ENCODE measurements at places on chromosomes 6 and 20.

DNA sequence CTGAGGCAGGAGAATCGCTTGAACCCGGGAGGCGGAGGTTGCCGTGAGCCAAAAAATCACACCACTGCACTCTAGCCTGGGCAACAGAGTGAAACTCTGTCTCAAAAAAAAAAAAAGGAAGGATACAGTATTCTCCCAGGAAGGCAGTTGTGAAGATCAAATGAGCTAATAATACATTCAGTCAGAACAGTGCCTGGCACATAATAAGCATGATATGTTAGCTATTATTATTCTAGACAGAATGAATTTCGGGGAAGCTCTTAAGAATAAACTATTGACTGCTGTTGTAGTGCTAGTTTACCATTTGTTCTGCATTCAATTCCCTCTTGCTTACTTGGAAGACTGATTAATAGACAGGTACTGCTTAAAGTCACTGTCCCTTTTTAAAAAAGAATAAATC, 40.6 kb downstream of the NDUFAF5 start:
- H3K4me1 ChIP-seq: no peaks in the 10 kb centered on the region
- H3K27ac ChIP-seq: no peak overlapping the region
- no peak for DNase-seq
- no peaks in the 10 kb centered on the region for H3K36me3 ChIP-seq
- H3K4me3 ChIP-seq: no peak overlapping the region
- H3K27me3 ChIP-seq: no peaks in the 10 kb centered on the region

DNA sequence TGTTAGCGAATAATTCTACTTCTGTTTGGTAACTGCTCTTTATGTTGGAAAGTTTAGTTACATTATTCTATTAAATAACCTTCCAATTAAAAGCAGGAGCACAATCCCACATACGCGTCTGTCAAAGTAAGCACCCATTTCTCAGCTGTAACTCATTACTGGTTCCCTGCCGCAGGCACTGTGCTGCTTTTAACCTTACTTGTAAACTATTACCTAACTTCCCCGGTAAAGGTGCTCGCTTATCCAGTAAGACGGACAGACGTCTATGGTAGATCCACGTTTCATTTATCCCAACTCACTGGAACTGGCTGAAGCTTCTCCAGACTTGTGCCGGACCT, 529 bp upstream of the ENPP4 start:
- no peaks in the 10 kb centered on the region for H3K36me3 ChIP-seq
- peaks cover 9% of the 10 kb centered on the region for H3K4me1 ChIP-seq
- H3K27me3 ChIP-seq: peaks cover 21% of the 10 kb centered on the region
- DNase-seq: no peak
- no peak overlapping the region for H3K27ac ChIP-seq
- peak overlapping the region; percentile 87 for H3K4me3 ChIP-seq

GRCh38 chr6:15447546-15448267, 201.8 kb downstream of the JARID2 start:
- H3K4me1 ChIP-seq: no peaks in the 10 kb centered on the region
- H3K27ac ChIP-seq: no peak overlapping the region
- no peak for DNase-seq
- H3K4me3 ChIP-seq: no peak overlapping the region

- H3K27me3 ChIP-seq: no peaks in the 10 kb centered on the region
- H3K4me1 ChIP-seq: peaks cover 8% of the 10 kb centered on the region
- no peak overlapping the region for H3K4me3 ChIP-seq
Observed at GRCh38 chr6:157068691-157069324, 254.5 kb downstream of the TMEM242 start.

GRCh38 chr20:5160882-5161281, 34.1 kb downstream of the CDS2 start:
- peaks cover 2% of the 10 kb centered on the region for H3K4me1 ChIP-seq
- H3K27ac ChIP-seq: no peak overlapping the region
- H3K36me3 ChIP-seq: no peaks in the 10 kb centered on the region

- H3K27ac ChIP-seq: no peak overlapping the region
- H3K4me3 ChIP-seq: no peak overlapping the region
- no peaks in the 10 kb centered on the region for H3K27me3 ChIP-seq
- no peaks in the 10 kb centered on the region for H3K36me3 ChIP-seq
Observed at GRCh38 chr6:79584332-79584731, 46.8 kb upstream of the SH3BGRL2 start.

DNA sequence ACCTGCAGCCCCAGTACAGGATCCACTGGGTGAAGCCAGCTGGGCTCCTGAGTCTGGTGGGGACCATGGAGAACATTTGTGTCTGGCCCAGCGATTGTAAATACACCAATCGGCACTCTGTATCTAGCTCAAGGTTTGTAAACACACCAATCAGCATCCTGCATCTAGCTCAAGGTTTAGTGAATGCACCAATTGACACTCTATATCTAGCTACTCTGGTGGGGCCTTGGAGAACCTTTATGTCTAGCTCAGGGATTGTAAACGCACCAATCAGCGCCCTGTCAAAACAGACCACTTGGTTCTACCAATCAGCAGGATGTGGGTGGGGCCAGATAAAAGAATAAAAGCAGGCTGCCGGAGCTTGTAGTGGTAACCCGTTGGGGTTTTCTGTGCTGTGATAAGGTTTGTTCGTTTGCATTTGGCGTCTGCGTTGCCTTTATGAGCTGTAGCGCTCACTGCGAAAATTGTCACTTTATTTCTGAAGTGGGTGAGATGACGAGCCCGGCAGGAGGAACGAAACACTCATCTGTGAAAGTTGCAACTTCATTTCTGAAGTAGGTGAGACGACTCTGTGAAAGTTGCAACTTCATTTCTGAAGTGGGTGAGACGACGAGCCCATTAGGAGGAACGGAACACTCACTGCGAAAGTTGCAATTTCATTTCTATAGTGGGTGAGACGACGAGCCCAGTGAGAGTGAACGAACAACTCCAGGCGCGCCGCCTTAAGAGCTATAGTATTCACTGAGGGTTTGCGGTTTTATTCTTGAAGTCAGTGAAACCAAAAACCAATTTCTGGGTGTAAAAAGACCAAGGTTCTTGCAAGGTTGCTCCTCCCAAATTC, 31.1 kb downstream of the SERPINB6 start:
- H3K4me1 ChIP-seq: peaks cover 2% of the 10 kb centered on the region
- no peak for DNase-seq
- H3K27ac ChIP-seq: no peak overlapping the region
- no peak overlapping the region for H3K4me3 ChIP-seq
- H3K27me3 ChIP-seq: no peaks in the 10 kb centered on the region

DNA sequence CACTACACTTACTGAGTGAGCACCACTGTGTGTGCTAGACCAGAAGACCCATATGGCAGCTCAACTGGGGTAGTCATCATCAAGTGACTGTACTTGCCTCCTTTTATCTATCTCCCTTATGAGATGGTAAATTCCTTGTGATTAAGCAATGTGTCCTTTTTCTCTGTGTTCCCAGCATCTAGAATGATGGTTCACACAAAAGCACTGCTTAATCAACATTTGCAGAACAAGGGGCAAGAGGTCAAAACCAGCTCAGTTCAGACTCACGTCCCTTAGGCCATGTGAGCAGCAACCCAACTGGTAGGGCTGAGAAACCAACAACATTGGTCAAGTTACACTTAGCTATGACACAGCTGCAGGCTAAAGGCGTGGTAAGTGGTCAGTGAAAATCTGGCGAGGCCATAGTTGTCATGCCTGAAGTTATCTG, 10.0 kb downstream of the TRAM2 start:
- peak overlapping the region; percentile 77 for H3K27ac ChIP-seq
- no peak overlapping the region for H3K4me3 ChIP-seq
- H3K4me1 ChIP-seq: peaks cover 26% of the 10 kb centered on the region

GRCh38 chr6:34615574-34616226, 59.6 kb upstream of the SPDEF start:
- H3K27me3 ChIP-seq: no peaks in the 10 kb centered on the region
- no peak overlapping the region for H3K4me3 ChIP-seq
- peaks cover 26% of the 10 kb centered on the region for H3K36me3 ChIP-seq
- H3K27ac ChIP-seq: no peak overlapping the region
- H3K4me1 ChIP-seq: no peaks in the 10 kb centered on the region

- no peak overlapping the region for H3K27ac ChIP-seq
- no peak for DNase-seq
- no peaks in the 10 kb centered on the region for H3K27me3 ChIP-seq
Observed at GRCh38 chr6:41704656-41705310, 30.6 kb downstream of the TFEB start.

GRCh38 chr6:84442208-84442607, 214.8 kb upstream of the CEP162 start:
- H3K36me3 ChIP-seq: no peaks in the 10 kb centered on the region
- peaks cover 3% of the 10 kb centered on the region for H3K4me1 ChIP-seq
- H3K27ac ChIP-seq: no peak overlapping the region
- DNase-seq: no peak
- no peak overlapping the region for H3K4me3 ChIP-seq

DNA sequence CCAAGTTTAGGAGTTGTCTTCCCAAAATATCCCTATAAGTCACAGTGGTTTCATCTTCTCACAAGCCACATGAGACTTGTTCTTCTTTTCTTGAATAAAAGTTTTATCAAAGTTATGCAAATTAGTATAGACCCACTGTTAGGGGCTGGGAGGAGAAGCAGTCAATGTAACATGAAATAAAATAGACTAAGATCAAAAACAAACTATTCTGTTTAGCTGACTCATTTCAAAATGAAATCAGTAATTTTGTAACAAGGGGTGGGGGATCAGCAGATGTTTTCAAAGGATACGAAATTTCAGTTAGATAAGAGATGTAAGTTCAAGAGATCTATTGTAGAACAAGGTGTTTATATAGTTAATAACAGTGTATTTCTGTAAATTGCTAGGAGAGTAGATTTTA, 339.6 kb upstream of the PRDM1 start:
- no peaks in the 10 kb centered on the region for H3K36me3 ChIP-seq
- no peak for DNase-seq
- no peaks in the 10 kb centered on the region for H3K27me3 ChIP-seq
- no peaks in the 10 kb centered on the region for H3K4me1 ChIP-seq

- H3K4me1 ChIP-seq: no peaks in the 10 kb centered on the region
- no peak overlapping the region for H3K27ac ChIP-seq
- H3K27me3 ChIP-seq: no peaks in the 10 kb centered on the region
- no peak for DNase-seq
- no peak overlapping the region for H3K4me3 ChIP-seq
- H3K36me3 ChIP-seq: no peaks in the 10 kb centered on the region
Observed at GRCh38 chr6:135707426-135707825, 144.1 kb upstream of the PDE7B start.

GRCh38 chr6:104617591-104617990, 242.1 kb downstream of the HACE1 start:
- H3K36me3 ChIP-seq: no peaks in the 10 kb centered on the region
- peaks cover 3% of the 10 kb centered on the region for H3K4me1 ChIP-seq
- no peaks in the 10 kb centered on the region for H3K27me3 ChIP-seq
- H3K4me3 ChIP-seq: no peak overlapping the region
- no peak overlapping the region for H3K27ac ChIP-seq
- no peak for DNase-seq

Data from mesenchymal stem cell (in vitro differentiated cells and primary cell).